Motor neuron (in vitro differentiated cells): ENCODE measurements at places on chromosomes 2 and 18.

GRCh38 chr2:12338946-12339697 lies 377.6 kb upstream of the TRIB2 start:
- no peak for ATAC-seq

DNA sequence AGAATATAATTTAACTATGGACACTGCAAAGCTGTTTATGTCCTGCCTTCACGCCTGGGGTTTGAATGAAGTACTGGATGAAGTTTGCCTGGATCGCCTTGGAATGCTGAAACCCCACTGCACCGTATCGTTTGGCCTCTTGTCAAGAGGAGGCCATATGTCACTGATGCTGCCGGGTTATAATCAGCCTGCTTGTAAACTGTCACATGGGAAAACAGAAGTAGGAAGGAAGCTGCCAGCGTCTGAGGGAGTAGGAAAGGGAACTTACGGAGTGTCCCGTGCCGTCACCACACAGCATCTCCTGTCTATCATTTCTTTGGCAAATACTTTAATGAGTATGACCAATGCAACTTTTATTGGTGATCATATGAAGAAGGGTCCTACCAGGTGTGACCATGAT lies 105.8 kb downstream of the WDR7 start:
- ATAC-seq: no peak

GRCh38 chr2:184879671-184880070 lies 281.3 kb downstream of the ZNF804A start:
- no peak for ATAC-seq

DNA sequence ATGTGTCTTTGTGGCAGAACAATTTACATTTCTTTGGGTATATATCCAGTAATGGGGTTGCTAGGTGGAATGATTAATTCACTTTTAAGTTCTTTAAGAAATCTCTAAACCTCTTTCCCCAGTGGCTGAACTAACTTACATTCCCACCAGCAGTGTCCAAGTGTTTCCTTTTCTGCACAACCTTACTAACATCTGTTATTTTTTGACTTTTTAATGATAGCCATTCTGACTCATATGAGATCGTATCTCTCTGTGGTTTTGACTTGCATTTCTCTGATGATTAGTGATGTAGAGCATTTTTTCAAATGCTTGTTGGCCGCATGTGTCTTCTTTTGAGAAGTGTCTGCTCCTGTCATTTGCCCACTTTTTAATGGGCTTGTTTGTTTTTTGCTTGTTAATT lies 43.1 kb upstream of the PTH2R start:
- no peak for ATAC-seq

- ATAC-seq: peak; percentile 20
These were observed 126.0 kb downstream of the ZFP36L2 start for GRCh38 chr2:43100362-43100882.

GRCh38 chr2:237432484-237433092 lies 18.6 kb upstream of the COL6A3 start:
- peak; percentile 76 for ATAC-seq

DNA sequence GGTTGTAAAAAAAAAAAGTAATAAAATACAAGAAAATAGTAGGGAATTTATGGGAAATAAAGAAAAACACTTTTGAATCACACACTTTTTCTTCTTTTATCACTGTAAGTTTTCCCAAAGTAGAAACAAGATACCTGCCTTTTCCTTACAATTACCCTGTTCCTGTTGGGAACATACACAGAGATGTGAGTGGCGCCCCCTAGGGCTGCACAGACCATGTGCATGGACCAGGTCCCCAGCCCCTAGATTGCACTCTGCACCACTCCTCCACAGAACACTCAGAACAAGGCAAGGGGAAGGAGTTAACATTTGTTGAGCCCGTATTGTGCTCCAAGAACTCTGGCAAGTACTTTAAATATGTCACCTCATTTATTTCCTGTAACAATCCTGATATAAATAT lies 118.7 kb upstream of the NRP2 start:
- no peak for ATAC-seq
